ENCODE measurements at places on chromosomes 2 and 18. TPM values are rescaled to one million over a fixed set of nuclear protein-coding genes. Genes with fewer than 3 reads are reported as not detected.

DNA sequence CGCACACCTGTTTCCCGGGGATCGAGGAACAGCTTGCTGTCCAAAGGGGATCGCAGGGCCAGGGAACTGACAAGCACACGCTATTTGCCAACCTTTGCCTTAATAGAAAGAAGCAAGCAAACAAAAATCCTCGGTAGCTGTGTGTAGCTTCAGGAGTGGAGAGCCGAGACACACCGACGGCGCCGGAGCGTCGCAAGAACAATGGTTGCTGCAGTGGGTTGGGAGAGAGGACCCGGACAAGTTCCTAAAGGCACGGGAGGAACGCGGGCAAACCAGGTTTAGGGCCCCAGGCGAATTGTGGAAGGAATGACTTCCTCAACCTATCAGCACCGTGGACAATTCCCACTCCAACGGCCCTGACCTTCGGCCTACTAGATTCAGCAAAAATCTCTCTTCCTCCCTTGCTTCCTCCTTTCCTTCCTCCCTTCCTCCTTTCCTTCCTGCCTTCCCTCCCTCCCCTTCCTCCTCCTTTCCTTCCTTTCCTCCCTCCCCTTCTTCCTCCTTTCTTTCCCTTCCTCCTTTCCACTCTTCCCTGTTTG is 4.9 kb upstream of the NEUROD1 start:
- peaks cover 45% of the 10 kb centered on the region for H3K27me3 ChIP-seq
- H3K4me1 ChIP-seq: no peaks in the 10 kb centered on the region
- H3K27ac ChIP-seq: no peak overlapping the region
- no peak overlapping the region for H3K4me3 ChIP-seq
- peak; percentile 34 for DNase-seq
- H3K36me3 ChIP-seq: no peaks in the 10 kb centered on the region

DNA sequence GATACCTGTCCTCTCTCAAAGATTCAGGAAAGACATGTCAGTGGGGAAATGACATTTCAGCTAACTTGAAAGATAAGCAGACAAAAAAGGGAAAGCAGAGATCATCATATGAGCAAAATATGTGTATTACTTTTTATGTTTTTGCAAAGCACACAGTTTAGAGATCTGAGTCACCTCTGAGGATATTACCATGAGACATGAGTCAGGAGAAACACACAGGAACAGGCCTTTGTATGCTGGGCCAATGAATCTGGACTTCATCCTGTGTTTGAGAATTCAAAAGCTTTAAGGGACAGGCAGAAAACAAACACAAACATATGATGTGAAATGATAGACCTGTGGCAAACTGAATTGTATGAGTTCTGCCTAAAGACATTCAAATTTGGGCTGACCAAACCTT is 306.0 kb upstream of the EPC2 start:
- no peak overlapping the region for H3K27ac ChIP-seq
- no peaks in the 10 kb centered on the region for H3K4me1 ChIP-seq
- H3K36me3 ChIP-seq: no peaks in the 10 kb centered on the region
- DNase-seq: no peak
- H3K4me3 ChIP-seq: no peak overlapping the region

- no peak for DNase-seq
- H3K36me3 ChIP-seq: no peaks in the 10 kb centered on the region
- H3K27ac ChIP-seq: no peak overlapping the region
- peaks cover 3% of the 10 kb centered on the region for H3K4me1 ChIP-seq
- H3K27me3 ChIP-seq: no peaks in the 10 kb centered on the region
These were observed 34.2 kb upstream of the MLPH start for GRCh38 chr2:237452861-237453260.

DSG1 gene
- total RNA-seq: not detected

ERBB4 gene
- total RNA-seq: 152 TPM

IKZF2 gene
- 12.4 TPM for total RNA-seq

DHRS9 gene
- 2.2 TPM for total RNA-seq
